ENCODE measurements at places on chromosomes 2 and 18. TPM values are rescaled to one million over a fixed set of nuclear protein-coding genes. Genes with fewer than 3 reads are reported as not detected.

CHMP1B gene
- 25.8 TPM for total RNA-seq

TMEM182 gene
- total RNA-seq, result 4.4 TPM

C2orf66 gene
- total RNA-seq, result not detected

CCDC141 gene
- total RNA-seq, result 7.8 TPM

- H3K36me3 ChIP-seq, result no peaks in the 10 kb centered on the region
- no peaks in the 10 kb centered on the region for H3K27me3 ChIP-seq
- no peaks in the 10 kb centered on the region for H3K4me1 ChIP-seq
- no peak overlapping the region for H3K27ac ChIP-seq
- DNase-seq, result no peak
Observed at GRCh38 chr18:39506581-39507330, 1941.2 kb upstream of the CELF4 start.

GRCh38 chr18:60656553-60656952 lies 284.0 kb upstream of the MC4R start:
- H3K4me3 ChIP-seq, result no peak overlapping the region
- no peaks in the 10 kb centered on the region for H3K36me3 ChIP-seq
- no peak overlapping the region for H3K27ac ChIP-seq
- DNase-seq, result no peak
- H3K4me1 ChIP-seq, result no peaks in the 10 kb centered on the region

DNA sequence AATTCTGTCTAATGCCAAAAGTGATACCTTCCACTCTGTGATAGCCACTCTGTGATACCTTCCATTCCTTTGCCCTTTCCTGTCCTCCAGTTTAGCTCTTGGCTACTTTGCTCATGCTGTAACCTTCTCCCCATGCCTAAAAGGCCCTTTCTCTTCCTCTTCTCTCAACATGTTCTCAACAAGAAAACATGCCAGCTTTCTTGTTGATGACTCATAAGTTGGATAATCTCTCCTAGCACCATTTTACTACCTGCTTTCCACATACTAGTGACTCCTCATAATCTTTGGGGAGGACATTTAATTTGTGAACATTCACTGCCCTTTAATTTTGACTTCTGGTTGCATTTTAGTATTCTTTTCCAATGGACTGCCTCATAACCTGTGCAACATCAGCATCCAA lies 55.9 kb upstream of the NT5C1B start:
- no peaks in the 10 kb centered on the region for H3K27me3 ChIP-seq
- H3K36me3 ChIP-seq, result peaks cover 14% of the 10 kb centered on the region
- H3K4me1 ChIP-seq, result no peaks in the 10 kb centered on the region
- no peak overlapping the region for H3K27ac ChIP-seq
- DNase-seq, result no peak
- no peak overlapping the region for H3K4me3 ChIP-seq

GRCh38 chr2:237171396-237171795 lies 85.7 kb downstream of the COPS8 start:
- H3K27ac ChIP-seq, result no peak overlapping the region
- no peaks in the 10 kb centered on the region for H3K4me1 ChIP-seq
- H3K27me3 ChIP-seq, result peaks cover 29% of the 10 kb centered on the region

- no peaks in the 10 kb centered on the region for H3K4me1 ChIP-seq
- no peaks in the 10 kb centered on the region for H3K27me3 ChIP-seq
- no peaks in the 10 kb centered on the region for H3K36me3 ChIP-seq
- H3K27ac ChIP-seq, result no peak overlapping the region
- no peak overlapping the region for H3K4me3 ChIP-seq
Observed at GRCh38 chr18:71837547-71837946, 706.6 kb downstream of the CBLN2 start.

DNA sequence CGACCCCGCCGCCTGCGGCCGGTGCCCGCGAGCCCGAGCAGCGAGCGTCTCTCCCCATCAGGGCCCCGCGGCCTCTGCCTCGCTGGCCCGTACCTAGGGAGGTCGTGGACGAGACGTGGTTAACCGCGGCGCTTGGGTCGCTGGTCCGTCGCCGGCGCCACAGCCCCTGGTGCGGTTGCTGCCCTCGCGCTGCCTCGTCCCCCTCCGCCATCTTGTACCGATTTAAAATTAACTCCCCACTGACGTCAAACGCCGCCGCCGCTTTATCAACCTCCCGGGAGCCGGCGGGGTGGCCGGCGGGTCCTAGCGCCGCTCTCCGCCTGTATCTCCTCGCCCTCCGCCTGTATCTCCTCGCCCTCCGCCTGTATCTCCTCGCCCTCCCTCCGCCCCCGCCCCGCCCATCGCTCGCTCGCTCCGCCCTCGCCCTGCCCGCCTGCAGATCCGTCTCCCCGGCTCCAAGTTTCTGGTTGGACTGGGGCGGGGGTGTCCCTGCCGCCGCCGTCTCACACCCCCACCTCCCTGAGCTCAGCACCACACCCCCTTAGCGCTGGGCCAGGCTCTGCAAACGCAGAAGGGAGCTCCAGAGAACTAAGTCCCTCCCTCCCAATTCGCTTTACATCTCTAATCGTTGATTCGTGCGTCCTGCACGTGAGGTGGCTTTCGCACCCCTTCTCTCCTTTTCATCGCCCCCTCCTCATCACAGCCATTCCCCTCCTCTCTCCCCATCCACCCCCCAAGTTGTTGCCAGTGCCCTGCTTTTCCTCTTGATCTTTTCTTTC lies at the start of gene ATL2:
Gene ATL2, minus strand, starts transcription at position 224 of the 779 bp plus-strand sequence. Its CDS starts 13 bp downstream, at position 211.
- no peaks in the 10 kb centered on the region for H3K36me3 ChIP-seq
- H3K4me1 ChIP-seq, result peaks cover 60% of the 10 kb centered on the region
- peak; percentile 98 for DNase-seq
- peak within 1 kb of the TSS; percentile 89 for H3K4me3 ChIP-seq

- H3K27me3 ChIP-seq, result no peaks in the 10 kb centered on the region
- H3K36me3 ChIP-seq, result peaks cover 12% of the 10 kb centered on the region
- H3K4me3 ChIP-seq, result no peak overlapping the region
- H3K27ac ChIP-seq, result no peak overlapping the region
- H3K4me1 ChIP-seq, result no peaks in the 10 kb centered on the region
Observed at GRCh38 chr2:45470531-45470930, 140.5 kb downstream of the SRBD1 start.

DNA sequence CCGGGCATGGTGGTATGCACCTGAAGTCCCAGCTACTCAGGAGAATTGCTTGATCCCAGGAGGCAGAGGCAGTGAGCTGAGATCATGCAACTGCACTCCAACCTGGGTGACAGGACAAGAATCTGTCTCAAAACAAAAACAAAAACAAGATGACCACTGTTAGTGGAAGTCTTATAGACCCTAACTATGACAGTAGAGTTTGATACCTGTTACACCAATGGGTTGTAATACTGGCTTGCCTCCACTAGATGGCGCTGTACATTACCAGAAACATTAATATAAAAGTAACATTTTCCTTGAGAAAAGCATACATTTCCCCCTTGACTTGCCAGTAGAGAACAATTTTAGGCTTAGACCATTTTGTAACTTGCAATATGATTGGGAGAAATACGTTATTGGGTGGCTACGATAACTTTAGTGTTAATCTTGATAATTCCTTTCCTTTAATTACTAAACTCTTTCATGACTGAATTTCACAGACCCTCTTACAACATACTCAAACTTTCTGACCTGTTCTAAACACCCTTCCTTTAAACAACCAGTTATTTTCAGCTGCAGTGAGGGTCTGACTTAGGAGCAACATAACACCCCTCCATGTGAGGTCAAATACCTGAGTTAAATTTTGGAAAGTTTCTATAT lies 19.5 kb downstream of the SLC25A52 start:
- no peaks in the 10 kb centered on the region for H3K4me1 ChIP-seq
- H3K27ac ChIP-seq, result no peak overlapping the region
- peak; percentile 79 for DNase-seq
- H3K27me3 ChIP-seq, result no peaks in the 10 kb centered on the region
- no peaks in the 10 kb centered on the region for H3K36me3 ChIP-seq

DNA sequence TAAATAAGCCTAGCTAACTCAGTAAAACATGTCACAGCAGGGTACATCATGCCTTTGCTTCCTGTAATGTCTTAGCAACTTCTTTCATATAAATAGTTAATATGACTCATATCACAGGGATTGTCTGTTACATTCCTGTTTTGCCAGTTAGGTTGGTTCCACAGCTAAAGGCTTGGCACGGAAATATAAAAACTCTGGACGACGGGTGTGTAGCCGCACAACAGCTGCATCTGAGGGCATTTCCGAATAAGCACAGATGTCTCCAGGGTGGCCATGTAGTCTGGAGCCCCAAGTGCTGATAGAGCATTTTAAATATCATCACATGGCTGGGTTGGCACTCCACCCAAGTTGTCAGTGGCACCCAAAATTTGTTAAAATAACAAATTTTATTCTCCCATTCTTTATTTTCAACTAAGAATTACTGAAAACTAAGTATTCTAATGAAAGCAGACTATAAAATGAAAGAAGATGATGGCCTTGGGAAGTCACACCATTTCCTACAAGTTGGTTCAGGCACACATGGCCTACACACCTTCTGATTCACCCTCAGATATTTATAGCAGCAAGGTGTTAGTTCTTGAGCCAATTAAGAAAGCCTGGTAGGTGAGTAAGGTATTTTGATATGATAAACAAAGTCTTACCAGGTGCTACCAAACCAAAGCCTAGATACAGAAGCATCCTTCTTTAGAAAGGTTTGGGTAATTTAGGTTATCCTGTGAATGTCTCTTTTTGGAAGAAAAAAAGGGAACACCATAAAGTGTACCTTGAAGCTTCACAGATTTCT lies 61.8 kb upstream of the STK17B start:
- H3K27me3 ChIP-seq, result no peaks in the 10 kb centered on the region
- H3K27ac ChIP-seq, result peak overlapping the region; percentile 96
- H3K4me1 ChIP-seq, result peaks cover 86% of the 10 kb centered on the region
- peaks cover 28% of the 10 kb centered on the region for H3K36me3 ChIP-seq
- no peak overlapping the region for H3K4me3 ChIP-seq
- DNase-seq, result no peak

GRCh38 chr2:119873350-119874315 lies 113.9 kb downstream of the PTPN4 start:
- peaks cover 32% of the 10 kb centered on the region for H3K4me1 ChIP-seq
- H3K27ac ChIP-seq, result no peak overlapping the region
- H3K4me3 ChIP-seq, result no peak overlapping the region
- H3K27me3 ChIP-seq, result no peaks in the 10 kb centered on the region

DNA sequence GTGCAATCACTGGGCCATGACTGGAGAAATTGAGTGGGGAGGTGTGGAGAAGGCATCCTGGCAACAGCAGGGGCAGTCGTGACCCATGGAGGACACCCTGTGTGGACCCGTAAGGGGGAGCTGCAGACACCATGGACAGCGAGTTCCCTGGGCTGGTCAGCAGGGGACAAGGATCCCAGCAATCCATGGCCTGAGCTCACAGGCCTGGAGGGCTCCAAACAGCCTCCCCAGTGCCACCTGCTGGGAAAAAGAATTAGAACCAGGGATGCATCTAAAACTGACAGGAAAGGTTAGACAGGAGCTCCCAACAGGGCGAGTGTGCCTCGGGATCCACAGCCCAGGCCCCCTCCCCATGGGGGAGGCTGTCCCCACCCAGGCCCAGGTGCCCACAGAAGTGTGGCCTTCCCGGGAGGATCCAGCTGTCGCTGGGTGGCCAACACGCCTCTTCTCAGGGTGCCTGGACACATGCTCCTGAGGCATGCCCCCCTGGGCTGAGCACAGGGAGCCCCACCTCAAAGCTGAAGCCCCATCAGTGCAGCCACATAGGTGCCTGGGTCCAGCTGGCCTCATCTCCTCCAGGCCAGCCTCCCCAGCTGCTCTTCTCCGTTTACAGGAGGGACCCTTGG lies 20.5 kb upstream of the KIF1A start:
- no peak overlapping the region for H3K4me3 ChIP-seq
- H3K27ac ChIP-seq, result no peak overlapping the region
- no peaks in the 10 kb centered on the region for H3K4me1 ChIP-seq
- H3K36me3 ChIP-seq, result no peaks in the 10 kb centered on the region
- no peaks in the 10 kb centered on the region for H3K27me3 ChIP-seq

GRCh38 chr18:13048061-13048595 lies 57.0 kb downstream of the CEP192 start:
- no peak overlapping the region for H3K27ac ChIP-seq
- H3K4me3 ChIP-seq, result no peak overlapping the region
- H3K36me3 ChIP-seq, result peaks cover 55% of the 10 kb centered on the region
- DNase-seq, result no peak
- no peaks in the 10 kb centered on the region for H3K27me3 ChIP-seq

DNA sequence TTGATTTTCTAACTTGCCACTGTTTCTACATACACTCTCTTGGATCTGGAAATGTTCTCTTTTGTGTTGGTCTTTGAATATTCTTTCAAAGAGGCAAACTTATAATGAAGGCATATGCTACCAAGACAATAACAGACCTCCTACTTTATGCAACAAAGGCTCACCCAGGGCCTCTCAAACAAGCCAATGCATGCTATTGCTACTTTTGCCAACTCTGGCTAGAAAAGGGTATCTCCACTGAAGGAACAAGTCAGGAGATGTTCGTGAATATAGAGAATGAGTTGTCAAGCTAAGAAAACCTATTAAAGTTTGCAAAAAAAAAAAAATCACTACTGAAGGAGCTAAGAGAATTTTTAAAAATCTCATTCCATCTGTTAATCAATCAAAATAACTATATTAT lies 15.9 kb upstream of the DSG2 start:
- no peak overlapping the region for H3K27ac ChIP-seq
- H3K4me1 ChIP-seq, result no peaks in the 10 kb centered on the region
- peaks cover 6% of the 10 kb centered on the region for H3K27me3 ChIP-seq
- DNase-seq, result no peak

GRCh38 chr2:50546790-50547189 lies 485.1 kb downstream of the NRXN1 start:
- DNase-seq, result no peak
- no peaks in the 10 kb centered on the region for H3K36me3 ChIP-seq
- H3K4me1 ChIP-seq, result no peaks in the 10 kb centered on the region
- no peak overlapping the region for H3K4me3 ChIP-seq
- H3K27me3 ChIP-seq, result no peaks in the 10 kb centered on the region
- no peak overlapping the region for H3K27ac ChIP-seq

GRCh38 chr18:778194-778927 lies 33.7 kb downstream of the YES1 start:
- H3K4me3 ChIP-seq, result no peak overlapping the region
- peaks cover 36% of the 10 kb centered on the region for H3K4me1 ChIP-seq
- H3K36me3 ChIP-seq, result peaks cover 16% of the 10 kb centered on the region
- H3K27ac ChIP-seq, result no peak overlapping the region
- no peak for DNase-seq
